Caudate nucleus (tissue), 63 donors: ENCODE measurements at places on chromosomes 7 and 10.

- peak; percentile 44 for DNase-seq
Measured at GRCh38 chr10:70890917-70891431, 2.6 kb upstream of the PCBD1 start.

DNA sequence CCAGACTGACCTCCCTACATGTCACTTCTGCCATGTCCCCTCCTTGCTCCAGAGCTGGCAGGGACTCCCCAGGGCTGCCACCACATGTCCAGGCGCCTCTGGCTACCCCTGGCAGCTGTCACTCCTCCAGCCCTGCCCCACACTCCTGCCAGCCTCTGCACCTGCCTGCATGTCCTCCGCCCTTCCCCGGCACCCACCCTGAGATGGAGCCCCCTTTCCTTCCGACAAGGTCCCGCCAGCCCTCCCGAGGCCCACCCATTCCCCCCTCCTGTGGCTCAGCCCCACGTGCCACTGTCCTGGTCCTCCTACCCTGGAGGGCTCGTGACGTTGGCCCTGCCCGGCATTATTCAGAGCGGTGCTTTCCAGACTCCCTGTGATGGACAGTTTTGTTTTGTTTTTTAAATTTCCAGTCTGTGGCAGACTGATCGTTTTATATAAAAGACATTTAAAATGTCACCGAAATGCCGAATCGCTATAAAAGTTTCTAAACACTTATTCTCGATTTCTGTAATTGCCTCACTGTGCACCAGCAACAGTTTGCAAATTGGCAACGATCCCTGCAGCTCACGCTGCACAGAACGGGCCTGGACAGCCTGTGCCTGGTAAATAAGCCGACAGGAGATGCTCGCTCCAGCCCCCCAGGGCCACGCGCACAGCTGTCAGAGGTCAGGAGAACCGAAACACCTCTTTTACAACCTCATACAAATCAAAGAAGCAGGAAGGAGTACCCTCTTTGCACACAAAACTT is 111.1 kb upstream of the SH2B2 start:
- DNase-seq = no peak

- DNase-seq = no peak
Measured at GRCh38 chr10:76554478-76554877, 1083.1 kb downstream of the KCNMA1 start.

DNA sequence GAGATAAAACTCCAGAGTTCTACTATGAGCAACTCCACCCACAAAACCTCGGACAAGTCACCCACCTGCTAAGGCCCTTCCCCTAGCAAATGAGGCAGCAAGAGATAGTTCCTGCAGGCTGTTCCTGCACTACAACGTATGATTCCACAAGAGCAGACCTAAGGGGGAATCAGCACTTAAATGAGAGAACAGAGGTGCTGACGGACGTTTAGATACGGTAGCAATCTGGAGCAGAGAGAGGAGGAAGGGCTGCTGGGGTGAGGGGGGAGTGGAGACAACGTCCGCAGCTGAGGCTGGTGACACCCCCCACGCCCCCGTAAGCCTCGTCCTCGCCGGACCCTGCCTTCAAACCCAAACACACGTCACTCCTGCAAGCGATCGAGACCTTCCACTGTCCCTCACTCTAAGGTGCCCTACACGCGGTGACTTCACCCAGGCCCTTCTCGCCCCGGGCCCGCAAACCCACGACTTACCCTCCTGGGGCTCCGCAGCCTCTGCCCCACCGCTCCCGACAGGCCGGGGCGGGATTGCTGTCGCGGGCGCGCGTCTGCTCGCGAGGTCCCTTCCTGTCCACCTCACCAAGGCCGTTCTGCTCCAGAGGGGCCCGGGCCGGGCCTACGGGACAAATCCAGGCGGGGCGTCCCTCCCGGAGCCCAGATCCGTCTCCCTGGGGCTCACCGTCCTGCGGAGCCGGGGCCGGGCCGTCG is 635 bp downstream of the ZNF12 start:
- no peak for DNase-seq

- DNase-seq = no peak
Measured at GRCh38 chr10:127976701-127977356, 69.9 kb downstream of the PTPRE start.

DNA sequence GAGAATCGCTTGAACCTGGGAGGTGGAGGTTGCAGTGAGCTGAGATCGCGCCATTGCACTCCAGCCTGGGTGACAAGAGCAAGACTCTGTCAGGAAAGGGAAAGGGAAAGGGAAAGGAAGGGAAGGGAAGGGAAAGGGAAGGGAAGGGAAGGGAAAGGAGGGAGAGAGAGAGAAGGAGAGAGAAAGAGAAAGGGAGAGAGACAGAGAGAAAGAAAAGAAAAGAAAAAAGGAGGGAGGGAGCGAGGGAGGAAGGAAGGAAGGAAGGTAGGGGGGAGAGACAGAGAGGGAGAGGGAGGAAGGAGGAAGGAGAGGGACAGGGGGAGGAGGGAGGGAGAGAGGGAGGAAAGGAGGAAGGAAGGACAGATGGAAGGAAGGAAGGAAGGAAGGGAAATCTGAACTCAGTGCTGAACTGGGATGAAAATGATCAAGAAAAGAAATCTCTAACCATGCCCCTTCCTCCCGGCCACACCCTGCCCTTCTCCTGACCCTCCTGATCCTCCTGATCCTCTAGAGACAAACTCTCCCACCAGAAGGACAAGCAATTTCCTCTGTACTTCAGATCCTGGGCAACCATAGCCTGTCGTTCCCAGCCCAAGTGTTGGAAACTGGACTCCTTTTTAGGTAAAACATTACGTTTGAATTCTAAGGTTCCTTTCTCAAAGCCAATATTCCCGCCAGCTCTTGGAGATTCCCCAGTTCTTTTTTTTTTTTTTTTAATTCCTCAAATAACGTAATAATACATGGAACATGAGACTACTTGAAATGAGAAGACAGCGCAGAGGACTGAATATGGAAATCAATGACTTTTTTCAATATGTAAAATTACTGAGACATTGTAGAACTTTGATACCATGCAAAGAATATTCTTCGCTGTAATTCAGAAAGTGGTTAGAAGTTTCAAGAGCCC is 32.1 kb downstream of the NMT2 start:
- DNase-seq = no peak

DNA sequence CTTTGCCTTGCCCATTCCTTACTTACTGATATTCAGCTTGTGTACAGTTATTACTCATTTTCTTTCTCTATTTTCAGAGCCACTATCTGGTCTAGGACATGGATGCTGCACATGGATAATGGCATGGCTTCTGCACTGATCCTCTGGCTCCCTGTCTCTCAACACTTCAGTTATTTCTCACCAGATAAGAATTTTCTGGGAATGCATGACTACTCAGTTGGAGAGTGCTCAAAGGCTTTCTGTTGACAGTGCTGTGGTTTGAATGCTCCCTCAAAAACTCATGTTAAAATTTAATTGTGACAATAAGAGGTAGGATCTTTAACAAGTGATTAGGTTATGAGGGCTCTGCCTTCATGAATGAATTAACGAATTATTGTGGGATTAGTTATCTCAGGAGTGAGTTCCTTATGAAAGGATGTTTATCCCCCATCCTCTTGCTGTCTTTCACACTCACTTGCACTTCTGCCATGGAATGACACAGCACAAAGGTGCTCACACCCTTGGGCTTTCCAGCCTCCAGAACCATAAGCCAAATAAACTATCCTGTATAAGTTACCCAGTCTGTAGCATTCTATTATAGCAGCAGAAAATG is 16.1 kb upstream of the PIK3CG start:
- no peak for DNase-seq

- no peak for DNase-seq
Measured at GRCh38 chr7:88268858-88269257, 37.8 kb downstream of the STEAP4 start.

GRCh38 chr7:77653572-77653971 is 42.7 kb upstream of the RSBN1L start:
- DNase-seq = no peak

DNA sequence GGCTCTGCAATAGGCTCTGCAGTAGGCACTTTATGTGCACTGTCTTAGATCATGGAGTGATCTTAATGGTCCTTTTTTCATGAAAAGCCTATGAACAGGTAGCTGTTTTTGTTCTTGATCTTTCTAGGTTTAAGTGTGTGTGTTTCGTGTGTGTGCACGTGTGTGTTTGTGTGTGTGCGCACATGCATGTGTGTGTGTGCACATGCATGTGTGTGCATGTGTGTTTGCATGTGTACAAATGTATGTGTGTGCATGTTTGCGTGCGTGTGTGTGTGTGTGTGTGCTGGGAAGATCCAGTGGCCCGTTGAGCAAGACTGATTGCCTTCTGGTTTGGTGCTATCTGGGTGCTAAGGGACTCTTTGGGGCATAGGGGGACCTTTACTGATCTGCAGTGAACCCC is 334.8 kb downstream of the GLRX3 start:
- DNase-seq = no peak

DNA sequence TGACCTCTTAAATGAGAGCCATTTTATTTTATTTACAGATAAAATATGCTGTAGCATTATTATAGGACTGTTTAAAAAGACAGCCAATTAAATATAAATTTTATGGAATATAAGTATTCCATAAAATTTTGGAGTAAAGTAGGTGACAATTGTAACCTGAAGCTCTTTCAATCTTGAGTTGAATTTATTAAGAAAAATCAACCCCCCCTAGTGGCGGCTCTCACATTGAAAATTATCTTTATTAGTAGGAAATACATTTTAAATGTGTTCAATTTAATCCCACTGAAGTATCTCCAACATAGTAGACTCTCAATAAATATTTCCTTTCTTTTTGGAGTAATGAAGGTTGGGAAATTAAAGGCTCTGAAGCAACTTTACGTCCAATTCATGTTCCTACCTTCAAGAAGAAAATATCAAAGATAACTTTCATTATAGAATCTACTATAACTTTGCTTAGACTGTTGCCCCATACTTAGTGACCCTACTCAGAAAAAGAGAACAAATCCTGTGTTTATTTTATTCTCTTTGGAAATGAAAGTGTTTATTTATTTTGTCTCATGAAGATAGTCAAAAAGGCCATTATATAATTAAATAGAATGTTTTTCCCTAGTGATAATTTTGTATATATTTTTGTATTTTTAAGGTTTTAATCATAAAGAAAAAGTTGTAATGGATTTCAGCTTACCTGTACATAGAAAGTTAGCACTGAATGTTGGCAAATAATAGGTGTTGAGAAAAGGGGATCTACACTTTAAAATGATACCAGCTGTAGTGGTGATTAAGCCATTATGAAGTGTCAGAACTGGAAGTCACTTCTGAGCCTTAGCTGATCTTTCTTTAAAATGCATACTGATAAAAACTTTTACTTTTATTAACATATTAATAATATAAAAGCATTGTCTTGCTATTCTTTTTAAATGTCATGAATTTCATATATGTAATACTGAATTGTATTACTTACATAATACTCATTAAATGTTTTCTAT is 3.3 kb downstream of the AHR start:
- DNase-seq = no peak

DNA sequence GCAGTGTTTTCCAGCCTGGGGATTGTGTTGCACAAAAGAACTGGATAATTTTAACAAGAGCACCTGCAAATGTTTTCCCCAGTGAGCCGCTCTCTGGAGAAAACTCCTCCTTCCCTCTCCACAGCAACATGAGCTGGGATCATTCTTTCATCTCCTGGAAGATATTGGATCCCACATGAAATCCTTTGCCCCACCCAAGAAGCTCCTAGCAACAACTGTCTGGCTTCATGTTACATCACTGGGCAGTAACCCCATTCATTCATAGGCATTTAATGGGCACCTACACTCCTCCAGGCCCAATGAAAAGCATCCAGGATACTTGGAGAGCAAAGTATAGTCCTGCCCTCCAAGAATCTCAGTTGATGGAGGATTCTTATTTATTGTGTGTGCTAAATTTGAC is 27.2 kb downstream of the LSM5 start:
- DNase-seq = no peak

GRCh38 chr10:78479467-78479866 is 445.8 kb downstream of the RPS24 start:
- no peak for DNase-seq

- no peak for DNase-seq
Measured at GRCh38 chr7:92758796-92759431, 77.5 kb downstream of the CDK6 start.

DNA sequence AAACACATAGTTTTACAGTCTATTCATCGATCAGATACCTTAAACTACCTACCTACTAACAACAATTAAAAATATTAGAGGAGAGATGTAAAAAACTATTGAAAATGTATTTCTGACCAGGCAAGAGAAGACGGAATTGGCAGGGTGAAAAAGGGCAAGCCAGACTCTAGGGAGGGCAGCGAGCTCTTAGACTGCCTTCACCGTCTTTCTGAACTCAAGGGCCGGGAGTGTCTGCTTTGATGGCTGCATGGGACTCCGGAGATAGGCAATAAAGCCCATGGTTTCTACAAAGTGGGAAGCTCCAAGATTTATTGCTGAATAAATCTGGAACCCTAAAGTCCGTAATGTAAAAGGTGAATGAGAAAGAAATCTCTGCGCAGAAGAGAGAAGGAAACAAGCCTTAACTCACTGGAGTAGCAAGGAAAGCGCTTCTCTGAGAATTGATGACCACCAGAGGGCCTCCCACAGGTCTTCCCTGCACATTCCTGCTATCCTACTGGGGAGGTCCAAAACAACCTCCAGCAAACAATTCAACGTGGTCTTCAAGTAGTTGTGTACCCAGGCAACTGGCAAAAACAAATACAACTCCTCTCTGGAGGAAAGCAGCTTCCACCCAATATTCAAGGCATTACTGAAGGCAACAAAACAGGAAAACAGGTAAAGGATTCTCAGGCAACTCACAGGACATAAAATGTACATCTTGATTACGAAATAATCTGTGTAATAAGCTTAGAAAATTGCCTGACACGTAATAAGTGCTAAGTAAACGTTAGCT is 181.3 kb downstream of the SDK1 start:
- no peak for DNase-seq

- DNase-seq = no peak
Measured at GRCh38 chr7:112137141-112138101, 68.8 kb downstream of the DOCK4 start.

DNA sequence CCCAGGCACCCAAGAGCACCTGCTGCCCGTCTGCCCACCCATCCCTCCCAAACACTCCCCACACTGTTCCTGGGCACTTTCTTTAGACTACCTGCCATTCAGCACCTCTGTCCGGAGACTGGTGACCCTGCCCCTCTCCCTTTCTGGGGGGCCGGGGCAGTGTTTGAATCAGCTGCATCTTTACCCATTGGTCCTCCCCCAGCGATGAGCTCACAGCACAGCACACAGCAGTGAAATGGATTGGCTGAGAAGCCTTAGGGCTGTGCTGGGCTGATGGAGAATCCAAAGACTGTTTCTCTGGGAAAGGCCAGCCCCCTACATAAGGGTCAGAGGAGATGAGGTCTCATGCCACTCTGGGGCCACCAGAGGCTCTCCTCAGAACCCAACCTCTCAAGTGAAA is 40.2 kb downstream of the VWA2 start:
- no peak for DNase-seq

DNA sequence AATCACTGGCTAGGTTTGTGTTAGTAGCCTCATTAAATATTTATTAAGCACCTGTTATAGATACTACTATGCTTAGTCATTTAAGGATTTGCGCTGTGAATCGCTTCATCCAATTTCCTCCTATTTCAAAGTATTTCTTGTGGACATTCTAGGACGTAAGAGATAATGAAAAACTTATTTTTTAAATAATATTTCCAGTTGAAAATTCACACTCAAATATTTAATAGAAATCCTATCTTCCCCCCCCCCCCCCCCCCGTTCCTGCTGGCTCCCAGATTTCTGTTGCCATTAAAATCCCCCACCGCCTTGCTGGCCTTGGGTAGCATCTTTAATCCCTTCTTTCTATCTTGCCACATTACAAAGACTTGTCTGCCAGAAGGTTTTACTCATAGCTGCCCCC is 6.0 kb downstream of the INSYN2A start:
- DNase-seq = no peak
